ENCODE measurements at places on chromosomes 2 and 18. TPM values are rescaled to one million over a fixed set of nuclear protein-coding genes. Genes with fewer than 3 reads are reported as not detected.

COL6A3 gene
- 3.5 TPM for total RNA-seq

TCF23 gene
- not detected for total RNA-seq

- no peak for DNase-seq
- H3K4me1 ChIP-seq, result no peaks in the 10 kb centered on the region
- peaks cover 9% of the 10 kb centered on the region for H3K27me3 ChIP-seq
- H3K27ac ChIP-seq, result no peak overlapping the region
These were observed 165.6 kb downstream of the TMEFF2 start for GRCh38 chr2:192029089-192029488.

- DNase-seq, result no peak
- peaks cover 6% of the 10 kb centered on the region for H3K36me3 ChIP-seq
- H3K4me1 ChIP-seq, result peaks cover 28% of the 10 kb centered on the region
- peak overlapping the region; percentile 100 for H3K27ac ChIP-seq
- peaks cover 2% of the 10 kb centered on the region for H3K27me3 ChIP-seq
These were observed 1.3 kb downstream of the MRPL33 start for GRCh38 chr2:27772804-27773203.

MC5R gene
- not detected for total RNA-seq

- no peaks in the 10 kb centered on the region for H3K4me1 ChIP-seq
- H3K27me3 ChIP-seq, result peaks cover 3% of the 10 kb centered on the region
- H3K4me3 ChIP-seq, result no peak overlapping the region
- no peak overlapping the region for H3K27ac ChIP-seq
These were observed 392.9 kb downstream of the MEIS1 start for GRCh38 chr2:66827851-66828250.

- H3K4me3 ChIP-seq, result no peak overlapping the region
- no peaks in the 10 kb centered on the region for H3K4me1 ChIP-seq
- H3K27ac ChIP-seq, result no peak overlapping the region
- no peaks in the 10 kb centered on the region for H3K36me3 ChIP-seq
- no peak for DNase-seq
These were observed 230.6 kb upstream of the LRATD1 start for GRCh38 chr2:14401873-14402272.

- H3K27me3 ChIP-seq, result peaks cover 5% of the 10 kb centered on the region
- no peaks in the 10 kb centered on the region for H3K4me1 ChIP-seq
- peaks cover 4% of the 10 kb centered on the region for H3K36me3 ChIP-seq
These were observed 69.8 kb downstream of the CYBRD1 start for GRCh38 chr2:171592036-171592555.

- H3K27ac ChIP-seq, result peak overlapping the region; percentile 14
- no peaks in the 10 kb centered on the region for H3K36me3 ChIP-seq
These were observed 237.5 kb downstream of the LOXHD1 start for GRCh38 chr18:46419391-46420141.

DNA sequence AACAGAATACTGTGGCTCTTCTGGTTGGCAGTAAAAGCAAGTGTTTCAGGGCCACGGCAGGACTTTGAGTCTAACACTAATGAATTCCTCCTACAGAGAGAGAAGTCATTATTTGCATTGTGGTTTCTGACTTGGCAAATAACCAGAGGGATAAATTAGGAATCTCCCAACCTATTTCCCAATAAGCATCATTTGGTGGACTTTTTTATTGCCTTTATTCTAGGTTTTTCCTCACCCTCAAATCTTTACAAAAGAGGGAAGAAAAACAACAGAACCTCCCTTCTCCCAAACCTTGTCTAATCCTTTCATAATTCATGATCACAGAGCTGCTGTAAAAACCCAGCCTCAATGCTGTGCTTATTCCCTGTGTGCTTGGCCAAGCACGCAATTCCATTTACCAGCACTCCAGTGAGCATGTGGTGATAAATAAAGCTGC, 179.7 kb downstream of the AGPS start:
- DNase-seq, result no peak
- no peak overlapping the region for H3K4me3 ChIP-seq
- no peaks in the 10 kb centered on the region for H3K4me1 ChIP-seq
- no peaks in the 10 kb centered on the region for H3K36me3 ChIP-seq
- no peaks in the 10 kb centered on the region for H3K27me3 ChIP-seq

DNA sequence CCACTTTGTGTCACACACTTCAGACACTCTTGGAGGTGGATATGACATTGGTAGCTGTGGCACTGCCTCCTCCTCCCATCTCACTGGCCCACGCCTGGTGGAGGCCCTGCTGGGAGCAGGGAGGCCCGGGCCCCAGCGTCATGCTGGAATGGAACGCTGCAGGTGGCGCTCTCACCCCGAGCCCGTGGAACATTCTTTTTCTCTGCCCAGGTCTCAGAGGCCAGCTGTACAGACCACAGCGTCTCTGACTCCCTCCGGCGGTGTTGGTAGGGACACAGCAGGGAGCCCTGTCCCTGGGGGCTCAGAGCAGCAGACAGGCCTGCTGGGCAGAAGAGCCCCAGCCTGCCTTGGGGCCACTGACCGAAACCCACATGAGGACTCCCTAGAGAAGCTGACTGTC, 218.1 kb downstream of the TWIST2 start:
- DNase-seq, result no peak
- no peak overlapping the region for H3K27ac ChIP-seq
- no peaks in the 10 kb centered on the region for H3K4me1 ChIP-seq
- no peaks in the 10 kb centered on the region for H3K27me3 ChIP-seq
- H3K36me3 ChIP-seq, result no peaks in the 10 kb centered on the region

DNA sequence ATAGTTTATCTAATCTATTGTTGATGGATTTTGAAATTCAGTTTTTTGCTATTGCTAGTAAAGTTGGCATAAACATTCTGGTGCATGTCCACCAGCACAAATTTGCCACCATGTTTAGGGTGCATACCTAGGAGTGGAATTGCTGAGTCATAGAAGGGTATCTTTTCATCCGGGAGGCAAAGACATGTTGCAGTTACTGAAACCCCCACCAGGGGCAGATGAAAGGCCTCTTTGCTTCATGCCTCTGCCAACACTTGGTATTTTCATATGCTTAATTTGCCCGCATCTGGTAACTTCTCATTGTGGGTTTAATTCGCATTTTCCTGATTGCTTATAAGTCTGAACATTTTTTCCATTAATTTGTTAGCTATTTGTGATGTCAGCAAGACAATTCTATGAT, 8.2 kb downstream of the DCC start:
- no peaks in the 10 kb centered on the region for H3K27me3 ChIP-seq
- H3K4me1 ChIP-seq, result no peaks in the 10 kb centered on the region

DNA sequence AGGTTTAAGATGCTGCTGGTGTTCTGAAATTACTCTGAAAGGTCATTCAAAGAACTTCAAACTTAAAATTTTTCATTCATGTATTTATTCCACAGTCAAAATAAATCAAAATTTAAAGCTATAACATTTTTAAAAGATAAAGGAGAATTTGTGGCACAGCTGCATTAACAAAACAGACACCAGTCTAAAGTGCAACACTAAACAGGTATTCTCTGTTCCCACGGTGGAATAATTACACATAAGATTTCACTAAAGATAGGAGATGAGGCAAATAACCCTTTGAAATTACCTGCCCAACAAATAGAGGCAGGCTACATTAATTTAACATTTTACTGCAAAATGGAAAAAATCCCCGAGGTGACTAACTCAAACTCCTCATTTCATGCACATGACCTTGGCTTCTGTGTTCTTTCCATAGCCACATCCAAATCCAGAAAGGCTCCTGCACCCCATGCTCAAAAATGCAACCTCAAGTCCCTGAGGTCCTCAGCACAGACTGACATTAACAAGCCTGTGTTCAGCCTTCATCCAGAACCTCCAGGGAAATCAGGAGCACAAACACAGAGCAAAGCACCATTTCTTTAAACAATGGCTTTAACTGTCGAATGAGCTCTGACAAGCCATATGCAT, 10.5 kb downstream of the COX7A2L start:
- H3K36me3 ChIP-seq, result no peaks in the 10 kb centered on the region
- H3K27ac ChIP-seq, result no peak overlapping the region
- no peak overlapping the region for H3K4me3 ChIP-seq

MTX2 gene
- total RNA-seq, result 8.3 TPM

- H3K27me3 ChIP-seq, result no peaks in the 10 kb centered on the region
- no peaks in the 10 kb centered on the region for H3K36me3 ChIP-seq
- H3K4me3 ChIP-seq, result no peak overlapping the region
These were observed 17.0 kb upstream of the MGAT4A start for GRCh38 chr2:98747888-98748287.

GRCh38 chr2:127661949-127662510, 13.3 kb downstream of the LIMS2 start:
- DNase-seq, result no peak
- no peak overlapping the region for H3K4me3 ChIP-seq
- no peaks in the 10 kb centered on the region for H3K4me1 ChIP-seq
- H3K27ac ChIP-seq, result no peak overlapping the region
- H3K36me3 ChIP-seq, result no peaks in the 10 kb centered on the region

- H3K4me1 ChIP-seq, result no peaks in the 10 kb centered on the region
- peaks cover 15% of the 10 kb centered on the region for H3K27me3 ChIP-seq
- no peak overlapping the region for H3K4me3 ChIP-seq
- DNase-seq, result no peak
These were observed 215.6 kb upstream of the POU3F3 start for GRCh38 chr2:104638190-104638858.

- peak overlapping the region; percentile 95 for H3K4me3 ChIP-seq
- H3K27ac ChIP-seq, result peak overlapping the region; percentile 95
- H3K27me3 ChIP-seq, result no peaks in the 10 kb centered on the region
- peak; percentile 69 for DNase-seq
These were observed 568 bp downstream of the TMEM131 start for GRCh38 chr2:97995026-97995733.

GRCh38 chr2:189880832-189881492, 96.7 kb downstream of the PMS1 start:
- H3K4me1 ChIP-seq, result no peaks in the 10 kb centered on the region
- peaks cover 18% of the 10 kb centered on the region for H3K36me3 ChIP-seq
- no peak for DNase-seq
- H3K27ac ChIP-seq, result no peak overlapping the region
- peaks cover 1% of the 10 kb centered on the region for H3K27me3 ChIP-seq

GRCh38 chr2:239566995-239567568, 166.3 kb upstream of the HDAC4 start:
- H3K4me3 ChIP-seq, result no peak overlapping the region
- H3K36me3 ChIP-seq, result no peaks in the 10 kb centered on the region
- DNase-seq, result no peak
- no peak overlapping the region for H3K27ac ChIP-seq
- H3K4me1 ChIP-seq, result no peaks in the 10 kb centered on the region

- no peak for DNase-seq
- H3K4me3 ChIP-seq, result no peak overlapping the region
- no peak overlapping the region for H3K27ac ChIP-seq
- no peaks in the 10 kb centered on the region for H3K36me3 ChIP-seq
- peaks cover 5% of the 10 kb centered on the region for H3K27me3 ChIP-seq
- H3K4me1 ChIP-seq, result no peaks in the 10 kb centered on the region
These were observed 197.2 kb upstream of the HNRNPA3 start for GRCh38 chr2:177015356-177015923.

- no peaks in the 10 kb centered on the region for H3K4me1 ChIP-seq
- peaks cover 1% of the 10 kb centered on the region for H3K27me3 ChIP-seq
- DNase-seq, result no peak
These were observed 96.0 kb upstream of the MYCN start for GRCh38 chr2:15844211-15844801.

GRCh38 chr18:45290364-45290763, 324.9 kb upstream of the SLC14A2 start:
- no peak overlapping the region for H3K27ac ChIP-seq
- H3K36me3 ChIP-seq, result no peaks in the 10 kb centered on the region
- no peak for DNase-seq
- H3K4me3 ChIP-seq, result no peak overlapping the region

MPP4 gene
- not detected for total RNA-seq

DNA sequence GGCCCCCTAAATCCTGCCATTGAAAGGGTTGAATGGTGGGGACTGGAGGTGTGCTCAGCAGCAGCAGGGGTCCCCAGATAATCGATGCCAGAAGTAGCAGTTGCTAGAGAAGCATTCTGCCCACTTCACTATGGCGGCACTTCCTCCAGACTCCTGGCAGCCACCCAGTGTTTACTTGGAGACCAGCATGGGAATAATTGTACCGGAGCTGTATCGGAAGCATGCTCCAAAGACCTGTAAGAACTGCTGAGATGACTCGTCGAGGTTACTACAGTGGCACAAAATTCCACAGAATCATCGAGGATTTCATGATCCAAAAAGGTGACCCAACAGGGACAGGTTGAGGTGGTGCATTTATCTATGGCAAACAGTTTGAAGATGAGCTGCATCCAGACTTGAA, 11.0 kb upstream of the GAREM2 start:
- no peak for DNase-seq
- H3K4me3 ChIP-seq, result no peak overlapping the region
- no peaks in the 10 kb centered on the region for H3K27me3 ChIP-seq
- no peaks in the 10 kb centered on the region for H3K4me1 ChIP-seq
- peaks cover 3% of the 10 kb centered on the region for H3K36me3 ChIP-seq
- H3K27ac ChIP-seq, result no peak overlapping the region

- H3K27ac ChIP-seq, result no peak overlapping the region
- peaks cover 2% of the 10 kb centered on the region for H3K4me1 ChIP-seq
- DNase-seq, result no peak
- no peaks in the 10 kb centered on the region for H3K36me3 ChIP-seq
- no peak overlapping the region for H3K4me3 ChIP-seq
These were observed 19.3 kb downstream of the SOWAHC start for GRCh38 chr2:109633284-109633961.

- no peak for DNase-seq
- H3K4me1 ChIP-seq, result no peaks in the 10 kb centered on the region
- no peaks in the 10 kb centered on the region for H3K27me3 ChIP-seq
- no peaks in the 10 kb centered on the region for H3K36me3 ChIP-seq
- no peak overlapping the region for H3K4me3 ChIP-seq
These were observed 253.3 kb downstream of the KCNS3 start for GRCh38 chr2:18131761-18132160.

DNA sequence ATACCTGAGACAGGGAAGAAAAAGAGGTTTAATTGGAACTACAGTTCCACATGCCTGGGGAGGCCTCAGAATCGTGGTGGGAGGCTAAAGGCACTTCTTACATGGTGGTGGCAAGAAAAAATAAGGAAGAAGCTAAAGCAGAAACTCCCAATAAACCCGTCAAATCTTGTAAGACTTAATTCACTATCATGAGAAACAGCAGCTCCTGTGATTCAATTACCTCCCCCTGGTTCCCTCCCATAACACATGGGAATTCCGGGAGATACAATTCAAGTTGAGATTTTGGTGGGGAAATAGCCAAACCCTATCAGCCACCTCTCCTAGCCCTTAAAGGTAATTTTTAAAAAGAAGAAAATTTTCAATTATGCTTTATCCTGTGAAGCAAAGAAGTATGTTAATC, 728.8 kb downstream of the RNF144A start:
- no peak overlapping the region for H3K4me3 ChIP-seq
- DNase-seq, result no peak
- peaks cover 33% of the 10 kb centered on the region for H3K4me1 ChIP-seq

GRCh38 chr2:83071352-83071751, 1387.7 kb downstream of the SUCLG1 start:
- H3K4me3 ChIP-seq, result no peak overlapping the region
- H3K4me1 ChIP-seq, result no peaks in the 10 kb centered on the region
- no peak overlapping the region for H3K27ac ChIP-seq
- no peaks in the 10 kb centered on the region for H3K27me3 ChIP-seq
- no peak for DNase-seq

DNA sequence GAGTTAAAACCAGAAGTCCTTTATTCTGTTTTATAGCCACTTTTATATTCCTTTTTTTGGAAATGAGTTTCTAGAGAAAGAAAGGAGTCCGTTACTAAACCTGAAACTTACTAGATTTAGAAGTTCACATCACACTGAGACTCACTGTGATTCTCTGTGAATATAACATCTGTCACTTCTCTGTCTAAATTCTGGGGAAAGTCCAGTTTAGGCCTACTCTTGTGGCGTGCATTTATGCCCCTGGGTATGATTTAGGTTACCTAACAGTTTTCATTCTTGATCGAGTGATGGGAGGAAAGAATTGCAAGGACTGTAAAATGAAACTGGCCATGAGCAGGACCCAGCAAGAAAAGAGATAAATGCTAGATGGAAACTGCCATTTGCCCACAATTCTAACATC, 449.6 kb downstream of the SPAG16 start:
- no peak overlapping the region for H3K27ac ChIP-seq
- no peaks in the 10 kb centered on the region for H3K4me1 ChIP-seq
- no peak overlapping the region for H3K4me3 ChIP-seq
- DNase-seq, result no peak
- H3K36me3 ChIP-seq, result no peaks in the 10 kb centered on the region
